Mesenchymal stem cell (in vitro differentiated cells and primary cell): ENCODE measurements at places on chromosomes 3 and 15.
A peak's percentile ranks its signal among the peaks of the same experiment; 100 is the strongest.

GRCh38 chr3:46690798-46691197 is 2.7 kb downstream of the ALS2CL start:
- no peak for DNase-seq

GRCh38 chr3:8793242-8793641 is 23.8 kb upstream of the OXTR start:
- DNase-seq = peak; percentile 62

GRCh38 chr15:39461536-39462130 is 119.2 kb upstream of the THBS1 start:
- peak; percentile 45 for DNase-seq

DNA sequence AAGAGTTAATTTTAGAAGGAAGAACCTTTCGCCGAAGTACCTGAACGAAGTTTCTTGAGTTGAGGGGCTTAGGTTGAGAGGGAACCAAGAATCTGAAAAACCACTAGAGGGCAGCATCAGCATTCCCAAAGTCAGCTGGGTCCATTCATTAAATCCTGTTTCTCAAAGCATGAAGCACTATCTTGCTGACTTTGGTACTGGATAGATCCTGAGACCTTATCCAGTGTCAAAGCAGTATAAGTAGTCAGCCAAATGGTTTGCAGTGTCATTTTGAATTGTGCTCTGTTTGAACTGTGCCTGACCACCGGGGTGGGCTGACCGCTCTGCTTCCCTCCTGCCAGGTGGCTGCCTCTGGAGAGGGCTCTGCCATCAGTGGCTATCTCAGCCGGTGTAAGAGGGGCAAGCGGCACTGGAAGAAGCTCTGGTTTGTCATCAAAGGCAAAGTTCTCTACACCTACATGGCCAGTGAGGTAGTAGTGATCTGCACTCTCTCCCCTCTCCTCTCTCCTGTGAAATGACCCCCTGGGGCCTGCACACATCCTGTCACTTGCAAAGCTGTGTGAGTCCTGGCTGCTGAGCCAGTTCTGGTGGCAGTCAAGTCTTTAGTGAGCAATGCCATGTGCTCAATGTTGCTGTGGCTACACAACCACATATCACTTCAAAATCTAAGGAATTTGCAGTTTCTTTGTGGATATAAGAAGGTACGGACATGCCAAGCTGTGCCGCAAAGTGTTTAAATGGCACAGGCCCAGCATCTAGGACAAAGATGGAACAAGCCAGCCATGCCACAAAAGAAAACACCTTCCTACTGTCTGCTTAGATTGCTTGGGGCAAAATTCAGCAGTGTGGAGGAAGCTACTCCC is 21.4 kb upstream of the NR2C2 start:
- DNase-seq = peak; percentile 71
